ENCODE measurements at places on chromosomes 4 and X.
A peak's percentile ranks its signal among the peaks of the same experiment; 100 is the strongest.

GRCh38 chr4:158605393-158605792, 66.3 kb downstream of the C4orf46 start:
- no peak for DNase-seq

GRCh38 chrX:12237131-12237530, 98.9 kb downstream of the FRMPD4 start:
- DNase-seq: no peak

GRCh38 chr4:137649711-137650450, 117.6 kb upstream of the PCDH18 start:
- no peak for DNase-seq

DNA sequence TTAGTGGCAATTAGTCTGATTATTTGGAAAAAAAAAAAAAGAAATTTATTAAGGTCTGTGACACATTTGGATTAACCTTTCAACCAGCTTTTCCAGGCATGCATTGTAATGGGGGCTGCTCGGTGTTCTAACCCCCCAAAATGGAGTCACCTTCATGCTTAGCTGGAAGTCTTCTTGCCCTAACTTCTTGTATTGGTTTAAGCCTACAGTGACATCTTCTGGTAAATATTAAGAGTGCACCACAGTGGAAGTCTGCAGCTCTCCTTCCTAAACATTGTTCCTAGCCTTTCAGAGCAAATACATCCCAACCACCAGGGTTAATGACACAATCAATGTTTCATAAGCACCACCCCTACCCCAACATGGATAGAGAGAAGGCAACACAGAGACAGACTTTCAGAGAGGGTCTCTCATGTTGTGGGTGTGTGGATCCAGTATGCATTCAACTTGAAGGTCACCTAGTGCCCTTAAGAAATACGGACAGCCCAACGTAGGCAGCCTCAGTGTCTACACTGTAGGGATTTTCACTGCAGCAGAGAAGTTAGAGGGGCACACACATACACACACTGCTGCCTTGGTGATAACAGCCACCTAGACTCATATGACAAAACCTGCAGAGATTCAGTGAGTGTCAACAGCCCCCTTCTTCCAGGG, 142.9 kb upstream of the MBNL3 start:
- no peak for DNase-seq

DNA sequence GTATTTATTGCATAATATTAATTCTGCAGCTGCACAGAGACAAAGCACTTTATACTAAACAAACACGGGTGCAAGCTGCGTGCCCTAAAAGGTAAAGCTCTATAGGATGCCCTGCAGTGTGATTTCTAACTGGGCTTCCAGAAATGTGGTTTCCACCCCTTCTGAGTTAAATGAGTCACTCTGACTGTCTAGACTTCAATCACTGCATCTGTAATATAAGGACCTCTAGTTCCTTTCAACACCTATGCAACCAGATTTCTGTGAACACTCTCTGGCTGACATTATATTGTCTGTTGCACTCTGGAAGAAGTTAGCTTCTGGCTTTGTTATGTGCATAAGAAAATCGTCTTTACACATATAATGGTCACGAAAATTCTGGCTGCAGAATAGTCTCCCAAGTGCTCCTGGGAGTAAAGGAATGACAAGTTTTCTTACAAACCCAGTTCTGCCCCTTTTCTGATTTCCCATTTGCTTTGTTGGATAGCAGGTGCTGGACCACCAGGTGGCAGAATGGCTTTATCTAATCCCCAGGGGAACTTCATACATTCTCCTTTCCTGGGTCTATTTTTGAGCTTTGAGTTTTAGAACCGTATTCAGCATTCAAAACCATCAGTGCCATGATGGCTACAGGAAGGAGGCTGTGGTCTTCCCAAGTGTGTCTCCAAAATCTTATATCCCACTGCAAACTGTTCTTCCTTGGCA, 842.2 kb downstream of the STIM2 start:
- DNase-seq: no peak

GRCh38 chr4:36053930-36054329, 190.4 kb downstream of the ARAP2 start:
- DNase-seq: no peak

DNA sequence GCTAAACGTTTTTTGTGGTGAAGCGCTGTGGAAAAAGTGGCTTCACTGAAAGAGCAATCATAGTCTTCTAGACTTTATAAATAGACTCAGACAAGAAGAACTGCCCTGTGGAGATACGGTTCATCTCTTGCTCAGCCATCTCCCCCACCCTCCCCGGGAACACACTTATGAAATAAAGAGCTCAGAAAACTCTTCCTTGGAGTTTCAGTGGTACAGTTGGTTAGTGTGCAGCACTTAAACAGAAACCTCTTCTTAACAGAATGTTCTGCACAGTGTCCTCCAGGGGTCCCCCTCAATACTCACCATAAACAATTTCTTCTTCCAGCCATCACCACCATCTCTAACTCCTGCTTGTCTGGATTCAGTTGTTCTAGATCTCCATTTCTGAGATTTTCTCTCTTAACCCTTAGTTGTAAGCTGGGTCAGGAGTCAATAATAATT, 313.0 kb downstream of the ARHGAP10 start:
- no peak for DNase-seq

GRCh38 chr4:20352163-20352431, 100.4 kb downstream of the SLIT2 start:
- DNase-seq: no peak

- peak; percentile 19 for DNase-seq
Measured at GRCh38 chrX:40009462-40009851, 88.3 kb downstream of the BCOR start.

DNA sequence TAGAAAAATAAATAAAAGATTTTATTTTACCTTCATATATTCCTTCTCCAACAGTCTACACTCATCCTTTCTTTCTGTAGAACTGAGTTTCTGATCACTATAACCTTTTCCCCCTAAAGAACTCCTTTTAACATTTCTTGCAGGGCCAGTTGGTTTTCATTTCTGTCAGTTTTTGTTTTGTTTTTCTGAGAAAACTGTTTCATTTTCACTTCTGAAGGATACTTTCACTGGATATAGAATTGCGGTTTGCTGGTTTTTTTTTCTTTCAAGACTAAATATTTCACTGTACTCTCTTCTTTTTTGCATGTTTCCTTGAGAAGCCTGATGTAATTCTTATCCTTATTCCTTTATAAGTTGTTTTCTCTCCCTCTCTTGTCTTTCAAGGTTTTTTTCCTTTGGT, 90.4 kb upstream of the EOLA2 start:
- DNase-seq: no peak

DNA sequence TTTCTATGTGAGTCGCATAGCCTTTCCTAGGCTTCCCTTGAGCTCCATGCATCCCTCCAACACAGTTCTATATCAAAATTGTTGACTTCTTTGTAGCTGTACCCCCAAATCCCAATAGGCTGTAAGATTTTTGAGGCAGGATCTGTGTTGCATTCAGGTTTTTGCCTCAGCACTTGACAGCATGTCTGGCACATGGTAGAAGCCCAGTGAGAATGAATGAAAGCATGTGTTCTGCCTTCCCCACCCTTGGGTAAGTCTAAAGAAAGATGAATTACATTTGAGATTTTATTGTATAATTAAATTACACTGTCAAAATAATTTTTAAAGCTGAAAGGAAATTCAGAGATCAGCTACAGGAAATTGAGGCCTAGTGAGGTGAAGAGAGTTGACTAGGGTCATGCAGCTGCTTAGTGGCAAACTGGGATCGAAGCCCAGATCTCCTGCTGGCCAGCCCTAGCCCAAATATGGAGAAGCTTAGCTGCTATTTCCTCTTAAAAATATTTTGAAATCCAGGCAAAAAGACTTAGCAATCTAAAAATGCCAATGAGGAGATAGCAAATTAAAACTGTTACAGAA, 122.5 kb downstream of the SPATA18 start:
- DNase-seq: no peak

DNA sequence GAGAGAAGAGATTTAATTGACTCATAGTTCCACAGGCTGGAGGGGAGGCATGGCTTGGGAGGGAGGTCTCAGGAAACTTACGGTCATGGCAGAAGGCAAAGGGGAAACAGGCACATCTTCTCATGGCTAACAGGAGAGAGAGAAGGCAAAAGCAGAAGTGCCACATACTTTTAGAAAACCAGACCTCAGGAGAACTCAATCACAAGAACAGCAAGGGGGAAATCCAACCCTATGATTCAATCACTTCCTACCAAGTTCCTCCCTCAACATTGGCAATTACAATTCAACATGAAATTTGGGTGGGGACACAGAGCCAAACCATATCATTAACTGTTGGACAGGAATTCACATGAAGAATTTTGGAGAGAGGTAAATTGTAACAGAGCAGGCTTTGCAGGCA, 485.3 kb upstream of the PITX2 start:
- no peak for DNase-seq

DNA sequence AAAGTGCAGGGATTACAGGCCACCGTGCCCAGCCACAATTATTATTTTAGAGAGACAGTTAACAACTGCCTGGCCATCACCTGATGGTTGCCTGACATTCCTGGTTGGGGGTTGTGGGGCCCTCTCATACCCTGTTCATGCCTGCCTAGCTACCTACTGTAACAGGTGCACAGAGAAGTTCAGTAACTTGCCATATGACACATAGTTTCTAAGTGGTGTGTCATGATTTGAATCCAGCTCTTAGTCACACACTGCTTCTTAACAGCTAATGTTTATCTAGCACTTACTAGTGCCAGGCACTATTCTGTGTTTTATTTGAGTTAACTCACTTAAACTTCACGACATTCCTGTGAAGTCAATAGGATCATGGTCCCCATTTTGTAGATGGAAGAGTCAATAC, 122.7 kb upstream of the JADE1 start:
- no peak for DNase-seq

GRCh38 chr4:123676890-123677229, 280.3 kb downstream of the SPRY1 start:
- DNase-seq: no peak

DNA sequence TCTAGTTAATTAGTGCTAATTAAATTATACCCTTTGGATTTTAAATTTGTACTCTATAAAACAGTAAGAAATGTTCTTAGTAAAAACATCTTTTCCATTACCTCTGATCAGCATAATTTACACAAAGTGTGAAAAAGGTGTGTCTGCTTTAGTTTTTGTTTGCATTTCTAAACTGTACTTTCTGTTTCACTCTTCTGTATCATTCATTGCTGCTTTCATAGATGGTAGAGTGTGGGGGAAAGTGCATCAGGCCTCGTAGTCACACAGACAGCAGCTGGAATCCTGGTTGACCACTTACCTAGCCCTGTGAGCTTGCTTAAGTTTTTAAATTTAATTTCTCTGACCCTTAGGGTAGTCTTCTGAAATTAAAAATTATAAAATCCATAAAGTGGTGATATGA, 275.4 kb upstream of the PITX2 start:
- no peak for DNase-seq
